Stimulated activated CD4-positive, alpha-beta T cell treated with anti-CD3 and anti-CD28 coated beads, Interleukin-15, amount 100 ng/mL, for 1 hour (primary cell): ENCODE measurements at places on chromosomes 6 and 20.
A peak's percentile ranks its signal among the peaks of the same experiment; 100 is the strongest.

GRCh38 chr6:169803271-169803811 is 51.9 kb downstream of the ERMARD start:
- DNase-seq = no peak

DNA sequence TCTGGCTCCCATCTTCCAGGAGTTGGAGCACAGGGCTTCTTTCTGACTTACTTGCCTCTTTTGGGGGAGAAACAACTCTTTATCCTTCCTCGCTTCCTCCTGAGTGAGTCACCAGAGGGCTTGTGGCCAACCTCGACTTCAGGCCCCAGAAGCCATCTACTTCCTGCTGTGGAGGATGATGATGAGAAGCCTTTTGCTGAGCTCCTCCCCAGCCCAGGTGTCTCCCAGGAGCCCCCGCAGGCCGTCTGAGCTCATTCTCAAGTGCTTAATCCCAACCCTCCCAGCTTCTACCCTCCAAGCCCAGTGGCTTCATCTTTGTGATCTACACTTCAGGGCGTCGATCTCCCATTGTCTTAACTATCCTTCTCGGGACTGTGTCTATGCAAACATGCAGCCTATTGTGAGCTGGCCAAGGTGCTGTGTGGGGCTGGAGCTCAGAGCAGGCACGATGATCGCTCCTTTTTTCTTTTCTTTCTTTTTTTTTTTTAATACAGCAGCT is 27.9 kb downstream of the SDCBP2 start:
- DNase-seq = peak; percentile 12

GRCh38 chr6:33082702-33083101 is 6.9 kb downstream of the HLA-DPB1 start:
- DNase-seq = no peak

GRCh38 chr6:93721386-93722048 is 302.2 kb upstream of the EPHA7 start:
- DNase-seq = no peak

GRCh38 chr20:15375836-15376235 is 1038.4 kb upstream of the FLRT3 start:
- no peak for DNase-seq

GRCh38 chr6:52508261-52508739 is 68.6 kb downstream of the TRAM2 start:
- DNase-seq = no peak

- no peak for DNase-seq
Measured at GRCh38 chr6:119653329-119653728, 303.8 kb upstream of the MAN1A1 start.

- DNase-seq = no peak
Measured at GRCh38 chr20:58667975-58668374, 16.9 kb downstream of the STX16 start.

DNA sequence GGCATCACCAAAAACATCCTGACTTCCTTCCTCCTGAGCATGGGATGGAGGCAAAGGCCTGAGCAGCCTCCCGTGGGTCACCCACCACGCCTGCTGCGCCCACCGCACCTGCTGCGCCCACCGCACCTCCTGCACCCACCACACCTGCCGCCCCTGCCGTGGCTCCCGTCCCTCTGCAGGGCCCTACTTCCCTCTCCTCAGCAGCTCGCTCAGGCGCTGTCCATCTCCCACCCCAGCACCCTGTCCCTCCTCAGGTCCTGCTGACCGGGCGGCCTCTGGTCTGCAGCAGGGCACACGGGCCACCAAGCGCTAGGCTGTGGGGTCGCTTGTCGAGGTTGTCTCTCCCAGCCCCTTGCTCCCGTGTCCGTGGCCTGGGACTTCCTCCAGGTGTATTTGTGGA is 72.7 kb upstream of the SLCO4A1 start:
- no peak for DNase-seq

DNA sequence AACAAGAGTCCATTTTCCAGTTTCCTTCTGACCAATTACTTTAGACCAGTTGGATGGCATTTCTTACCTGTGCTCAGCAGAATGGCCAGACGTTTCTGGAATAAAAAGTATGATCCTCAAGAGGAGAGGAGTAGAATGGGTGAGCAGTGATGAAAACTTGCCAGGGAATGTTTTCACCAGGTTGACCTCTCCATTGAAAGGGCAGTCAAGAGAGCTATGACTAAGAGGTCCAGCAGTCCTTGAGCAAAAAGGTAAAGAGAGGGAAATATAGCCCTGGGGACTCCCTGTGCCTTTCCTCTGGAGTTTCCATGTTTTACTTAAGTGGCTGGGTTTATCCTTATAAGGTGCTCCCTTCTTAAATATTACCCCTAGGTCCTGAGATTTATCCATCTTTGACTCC is 210.9 kb downstream of the TBX18 start:
- no peak for DNase-seq

DNA sequence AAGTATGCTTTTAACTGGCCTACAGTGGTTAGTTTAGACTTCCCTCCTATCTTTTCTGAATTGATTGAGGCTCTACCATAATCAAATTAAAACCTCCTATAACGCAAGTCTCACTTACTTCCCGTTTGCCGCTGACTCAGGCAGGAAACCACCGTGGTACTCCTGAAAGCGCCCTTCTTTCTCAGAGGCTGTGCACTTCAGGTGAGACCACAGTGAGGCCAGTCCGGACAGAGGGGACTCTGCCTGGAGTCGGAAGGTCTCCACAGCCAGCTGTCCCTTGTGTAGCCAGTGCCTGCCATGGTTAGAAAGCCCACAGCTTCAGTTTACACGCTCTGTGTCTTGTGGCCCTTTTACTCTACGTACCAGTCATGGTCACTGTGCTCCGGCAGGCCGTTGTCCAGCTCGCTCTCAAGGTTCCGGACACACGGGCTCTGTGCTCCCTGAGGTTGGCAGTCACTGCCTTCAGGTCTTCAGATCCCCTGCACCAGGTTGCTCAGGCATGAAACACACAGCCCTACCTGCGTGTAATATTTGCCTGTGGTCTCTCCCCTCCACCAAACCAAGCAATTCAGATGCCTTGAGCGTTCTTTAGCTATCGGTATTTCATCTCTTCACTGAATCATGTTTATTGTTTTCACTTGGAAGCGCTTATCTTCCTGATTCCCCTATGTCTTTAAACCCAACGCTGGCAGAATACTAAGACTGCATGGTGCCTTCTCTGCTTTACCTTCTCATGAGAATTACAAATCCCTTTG is 178.8 kb downstream of the SMOC2 start:
- DNase-seq = no peak

DNA sequence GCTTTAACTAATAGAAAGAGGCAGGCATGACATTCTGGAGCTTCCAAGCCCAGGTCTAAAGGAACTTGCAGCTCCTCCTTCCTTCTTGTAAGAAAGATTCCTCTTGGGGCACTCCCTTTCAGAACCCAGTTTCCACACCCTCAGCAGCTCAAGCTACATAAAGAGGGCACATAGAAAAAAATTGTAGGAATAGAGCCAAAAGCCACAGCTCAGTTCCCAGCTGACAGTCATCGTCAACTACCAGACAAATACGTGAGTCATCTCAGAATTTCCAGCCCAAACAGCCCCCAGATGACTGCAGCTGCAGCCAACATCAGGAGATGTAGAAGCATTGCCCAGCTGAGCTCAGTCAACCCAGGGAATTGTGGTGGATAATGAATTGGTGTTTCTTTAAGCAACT is 349.8 kb upstream of the ARID1B start:
- no peak for DNase-seq

- no peak for DNase-seq
Measured at GRCh38 chr6:35178012-35178411, 35.7 kb upstream of the SCUBE3 start.

GRCh38 chr6:48809700-48810099 is 653.4 kb downstream of the MMUT start:
- no peak for DNase-seq

GRCh38 chr6:16437984-16438383 is 199.6 kb downstream of the GMPR start:
- DNase-seq = no peak

DNA sequence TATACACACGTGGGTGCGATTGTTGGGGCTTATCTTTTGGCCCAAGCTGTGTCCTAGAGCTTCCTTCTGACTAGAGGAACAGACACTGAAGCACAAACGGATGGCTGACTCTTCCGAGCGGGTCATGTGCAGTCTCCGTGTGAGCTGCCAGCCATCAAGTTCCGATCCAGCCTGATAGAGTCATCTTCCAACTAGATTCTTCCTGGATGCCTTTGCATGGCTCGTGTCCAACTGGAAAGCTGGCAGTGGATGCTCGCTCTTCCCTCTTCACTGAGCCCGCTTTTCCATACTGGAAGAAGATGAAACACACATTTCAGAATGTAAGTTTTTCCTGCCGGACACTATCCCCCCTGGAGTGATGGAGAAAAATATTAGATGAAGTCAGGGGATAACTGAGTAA is 148.1 kb downstream of the SCML4 start:
- DNase-seq = no peak

GRCh38 chr6:18503206-18503592 is 116.0 kb downstream of the RNF144B start:
- DNase-seq = no peak

DNA sequence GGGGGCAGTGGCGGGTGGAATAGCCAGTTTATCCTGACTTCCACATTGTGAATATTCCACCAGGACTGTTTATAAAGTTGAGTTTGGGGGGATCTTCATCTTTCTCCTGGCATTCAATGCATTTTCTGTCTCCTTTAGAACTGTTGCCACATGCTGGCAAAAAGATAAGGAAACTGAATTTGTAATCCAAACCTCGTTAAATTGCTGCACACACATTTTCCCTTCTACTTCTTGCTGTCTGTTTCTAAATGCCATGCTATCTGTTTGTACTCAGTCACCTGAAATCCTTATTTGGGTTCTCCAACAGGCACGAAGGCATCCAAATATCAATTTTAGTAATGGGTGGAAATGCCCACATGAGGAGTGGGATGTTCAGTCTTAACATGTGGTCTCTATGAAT is 180.2 kb upstream of the CCN2 start:
- DNase-seq = no peak

DNA sequence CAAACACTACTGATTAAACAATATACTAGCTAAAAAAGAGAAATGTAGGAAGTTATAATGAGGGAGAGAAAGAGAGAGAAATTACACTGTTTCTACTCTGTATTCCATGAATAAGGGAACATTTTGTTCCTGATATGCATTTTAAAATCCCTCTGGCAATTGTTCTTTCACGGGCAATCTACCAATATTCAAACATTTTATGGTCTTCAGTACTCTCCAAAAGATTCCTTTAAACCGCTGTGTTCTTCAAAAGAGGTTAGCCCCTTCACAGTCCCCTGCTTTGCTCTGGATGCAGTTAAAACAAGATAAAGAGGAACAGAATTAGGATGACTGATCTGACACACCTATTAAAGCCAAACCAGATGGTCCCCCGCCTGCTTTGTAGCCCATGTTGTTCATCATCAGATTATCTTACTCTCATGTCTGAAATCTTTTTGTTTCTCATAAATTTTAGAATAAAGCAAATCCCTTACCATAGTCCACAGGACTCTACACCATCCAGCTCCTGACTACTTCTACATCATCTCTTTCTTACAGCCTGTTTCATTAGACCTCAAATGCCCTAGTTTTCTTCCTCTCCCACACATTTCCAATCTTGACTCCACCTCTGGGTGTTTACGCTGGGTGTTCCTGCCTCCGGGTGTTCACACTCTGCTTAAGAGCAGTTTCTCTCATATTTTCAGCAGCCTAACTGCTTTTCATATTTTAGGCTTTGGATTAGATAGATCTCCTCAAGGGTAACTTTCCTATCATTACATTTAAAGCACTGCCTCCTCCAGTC is 399.7 kb downstream of the COL12A1 start:
- no peak for DNase-seq

DNA sequence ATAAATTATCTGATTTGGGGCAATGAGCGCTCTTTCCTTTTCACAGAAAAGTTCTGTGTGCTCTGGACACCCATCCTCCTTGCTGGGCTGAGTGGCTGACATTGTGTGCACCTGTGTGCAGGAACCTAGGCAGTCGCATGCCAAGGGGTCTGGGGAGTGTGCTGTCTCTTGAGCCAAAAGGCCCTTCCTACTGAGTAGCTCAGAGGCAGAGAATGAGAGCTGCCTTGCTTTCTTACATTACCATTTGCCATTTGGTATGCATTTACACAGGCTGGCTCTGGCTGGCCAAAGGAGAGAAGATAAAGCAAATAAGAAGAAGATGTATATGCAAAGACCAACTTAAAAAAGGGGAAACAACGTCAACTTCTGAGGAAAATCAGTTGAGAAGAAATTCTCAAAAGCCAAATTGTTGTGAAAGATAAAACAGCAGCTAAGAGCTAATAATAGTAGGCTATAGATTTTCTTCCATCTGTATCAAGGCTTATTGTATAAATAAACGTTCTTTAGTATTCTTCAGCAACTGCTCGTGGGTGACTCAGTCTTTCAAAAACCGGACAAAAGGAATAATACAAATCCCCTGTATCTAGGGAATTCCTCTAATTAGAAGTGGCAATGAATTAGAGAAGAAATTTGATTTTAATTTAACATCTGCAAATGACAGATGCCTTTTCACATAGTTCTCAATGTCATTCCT is 121.9 kb downstream of the INSM1 start:
- no peak for DNase-seq

DNA sequence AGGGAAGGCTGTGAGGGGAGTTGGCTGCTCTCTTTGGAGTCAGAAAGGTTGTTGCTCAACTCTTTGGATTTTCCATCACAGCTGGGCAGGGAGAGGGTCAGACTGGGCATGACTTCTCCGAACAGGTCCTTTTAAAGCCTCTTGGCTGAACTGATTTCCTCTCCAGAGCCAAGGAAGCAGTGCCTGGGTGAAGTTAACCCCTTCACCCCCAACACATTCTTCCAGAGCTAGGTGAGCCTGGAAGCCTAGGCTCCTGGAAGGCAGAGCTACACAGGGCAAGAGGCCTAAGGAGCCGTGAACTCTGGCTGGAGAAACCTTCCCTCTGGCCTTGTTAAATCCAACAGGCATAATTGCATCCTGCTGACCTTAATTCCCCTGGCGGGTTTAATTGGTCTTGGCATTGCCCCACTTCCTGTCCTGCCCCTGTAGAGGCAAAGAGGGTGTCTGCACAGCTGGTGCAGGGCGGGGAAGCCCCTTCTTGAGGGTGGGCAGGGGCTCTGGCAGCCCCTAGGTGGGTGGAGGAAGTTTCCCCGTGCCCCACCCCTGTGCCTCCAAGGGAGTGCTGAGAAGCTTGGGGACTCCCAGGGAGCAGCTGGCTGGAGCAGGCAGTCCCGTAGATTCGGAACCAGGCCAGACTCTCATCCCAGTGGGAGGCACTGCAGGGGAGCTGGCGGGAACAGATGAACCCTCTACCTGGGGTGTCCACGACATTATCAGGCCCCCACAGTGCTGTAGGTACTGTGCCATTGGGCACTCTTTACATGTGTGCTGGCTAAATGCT is 3.6 kb upstream of the MYLK2 start:
- DNase-seq = no peak

DNA sequence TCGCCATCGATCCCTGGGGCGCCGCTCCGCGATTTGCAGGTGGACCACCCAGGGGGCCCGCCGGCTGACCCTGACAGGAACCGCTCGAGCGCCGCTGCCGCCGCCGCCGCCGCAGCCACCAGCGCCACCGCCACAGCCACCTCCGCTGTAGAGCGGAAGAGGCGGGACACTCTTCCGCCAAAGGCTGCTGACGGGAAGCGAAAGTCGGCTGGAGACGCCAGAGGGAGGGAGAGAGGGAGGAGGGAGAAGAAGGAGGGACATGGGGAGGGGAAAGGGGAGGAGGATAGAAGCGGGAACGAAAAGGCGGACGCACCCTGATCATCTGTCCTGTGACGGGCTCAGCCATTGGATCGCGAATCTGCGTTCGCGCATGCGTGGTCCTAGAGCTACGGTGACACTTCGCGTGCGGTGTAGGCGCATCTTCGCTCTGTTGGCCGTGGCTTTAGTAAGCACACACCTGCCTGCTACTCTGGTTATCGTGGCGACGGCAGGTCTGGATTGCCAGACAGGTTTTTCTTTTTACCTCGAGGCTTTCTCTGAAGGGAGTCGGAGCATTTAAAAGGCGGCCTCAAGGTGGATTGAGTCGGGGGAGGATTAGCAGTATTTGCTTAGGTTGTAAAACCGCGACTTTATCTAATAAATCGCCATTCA is at the start of gene TMEM30A:
Gene TMEM30A, minus strand, starts transcription at position 161 of the 651 bp plus-strand sequence. Its CDS starts 154 bp downstream, at position 7.
- peak; percentile 87 for DNase-seq
